ENCODE measurements at places on chromosomes 11 and 22. TPM values are rescaled to one million over a fixed set of nuclear protein-coding genes. Genes with fewer than 3 reads are reported as not detected.

The RDX gene
- 105 TPM for total RNA-seq

The SERPING1 gene
- 21.4 TPM for total RNA-seq

The MTMR2 gene
- 46.5 TPM for total RNA-seq

The NF2 gene
- 129 TPM for total RNA-seq

The OR4D5 gene
- not detected for total RNA-seq

The RAB30 gene
- total RNA-seq: 10.5 TPM

The TRPM5 gene
- total RNA-seq: not detected

The MS4A4A gene
- not detected for total RNA-seq

Measured in regular cardiac myocyte (primary cell).